ENCODE measurements at places on chromosomes 6 and 20.

- no peak for DNase-seq
Measured at GRCh38 chr20:61704661-61705060, 361.0 kb downstream of the TAF4 start.

DNA sequence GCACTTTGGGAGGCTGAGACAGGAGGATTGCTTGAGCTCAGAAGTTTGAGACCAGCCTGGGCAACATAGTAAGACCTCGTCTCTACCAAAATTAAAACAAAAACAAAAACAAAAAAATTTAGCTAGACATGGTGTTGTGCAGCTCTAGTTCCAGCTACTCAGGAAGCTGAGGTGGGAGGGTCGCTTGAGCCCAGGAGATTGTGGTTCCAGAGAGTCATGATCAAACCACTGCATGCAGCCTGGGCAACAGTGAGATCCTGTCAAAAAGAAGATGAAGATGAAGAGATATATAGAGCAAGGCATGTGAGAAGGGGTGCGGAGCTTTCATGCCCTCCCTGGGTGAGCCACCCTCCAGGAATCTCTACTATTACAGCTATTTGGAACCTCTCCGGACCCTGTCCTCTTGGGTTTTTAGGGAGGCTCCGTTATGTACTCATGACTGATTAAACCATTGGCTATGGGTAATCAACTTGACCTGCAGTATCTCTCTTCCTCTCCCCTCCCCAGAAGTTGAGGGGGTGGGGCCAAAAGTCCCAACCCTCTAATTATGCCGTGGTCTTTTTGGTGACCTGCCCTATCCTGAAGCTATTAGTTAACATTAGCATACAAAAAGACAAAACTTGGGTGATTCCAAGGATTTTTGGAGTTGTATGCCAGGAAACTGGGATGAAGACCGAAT is 9.0 kb downstream of the POLH start:
- no peak for DNase-seq

DNA sequence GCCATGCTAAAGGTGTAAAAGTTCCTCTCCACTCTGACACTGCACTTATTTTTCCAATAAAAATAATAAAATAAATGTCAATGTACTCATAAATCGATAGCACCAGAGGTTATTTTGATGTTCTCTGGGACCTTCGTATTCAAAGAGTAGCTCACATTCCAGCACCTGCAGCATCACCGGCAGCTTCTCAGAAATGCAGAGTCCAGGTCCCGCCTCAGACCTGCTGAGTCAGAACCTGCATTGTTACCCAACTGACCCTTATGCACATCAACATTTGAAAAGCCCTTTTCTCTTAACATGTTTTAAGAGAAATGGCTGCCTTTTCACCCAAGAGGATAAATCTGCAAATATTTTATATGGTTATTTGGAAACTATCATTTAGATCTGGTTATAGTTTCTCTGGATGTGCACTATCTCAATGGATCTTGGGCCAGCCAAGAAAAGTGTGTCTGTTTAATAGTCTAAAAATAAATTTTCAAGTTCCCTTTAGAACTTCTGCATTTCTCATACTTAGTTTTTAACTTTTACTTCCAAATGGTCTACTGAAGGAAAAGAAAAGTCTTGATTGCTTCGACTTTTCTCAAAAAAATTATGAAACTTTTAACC is 216.2 kb upstream of the PRDM1 start:
- DNase-seq, result no peak

GRCh38 chr6:139981066-139981624 is 606.7 kb upstream of the CITED2 start:
- no peak for DNase-seq

DNA sequence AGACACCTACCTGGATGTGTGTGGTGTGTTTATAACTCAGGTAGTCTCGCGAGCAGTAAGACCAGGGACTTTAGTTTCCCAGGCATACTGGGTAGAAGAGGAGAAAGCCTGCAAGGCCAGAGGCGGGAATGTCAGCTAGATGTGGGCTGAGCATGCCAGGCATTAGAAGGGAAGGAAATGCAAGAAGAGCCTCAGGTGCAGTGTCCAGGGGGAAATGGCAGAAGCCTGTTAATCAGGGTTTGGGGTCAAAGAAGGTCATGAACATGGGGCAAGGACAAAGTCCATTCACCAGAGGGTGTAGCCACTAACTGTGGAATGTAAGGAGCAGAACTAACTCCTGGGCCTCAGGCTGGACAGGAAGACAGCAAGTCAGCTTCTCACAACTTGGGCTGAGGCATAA is 305.0 kb downstream of the SMOC2 start:
- DNase-seq, result no peak

DNA sequence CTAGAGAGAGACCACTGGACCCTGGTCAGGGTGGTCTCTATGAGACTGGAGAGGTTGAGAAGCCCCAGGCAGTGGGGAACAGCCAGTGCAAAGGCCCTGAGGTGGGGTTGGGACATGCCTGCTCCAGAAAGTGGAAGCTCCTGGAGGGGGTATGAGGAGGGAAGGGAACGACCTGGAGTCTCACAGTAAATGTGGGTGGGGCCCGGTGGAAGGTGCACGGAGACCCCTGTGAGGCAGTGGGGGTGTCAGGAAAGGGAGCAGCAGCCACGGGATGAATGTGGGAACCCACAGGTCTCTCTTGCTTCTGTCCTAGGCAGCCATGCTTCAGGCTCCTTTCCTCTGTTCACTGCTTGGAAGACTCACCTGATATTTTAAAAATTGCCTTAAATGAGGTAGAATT is 1.3 kb upstream of the CST1 start:
- no peak for DNase-seq

DNA sequence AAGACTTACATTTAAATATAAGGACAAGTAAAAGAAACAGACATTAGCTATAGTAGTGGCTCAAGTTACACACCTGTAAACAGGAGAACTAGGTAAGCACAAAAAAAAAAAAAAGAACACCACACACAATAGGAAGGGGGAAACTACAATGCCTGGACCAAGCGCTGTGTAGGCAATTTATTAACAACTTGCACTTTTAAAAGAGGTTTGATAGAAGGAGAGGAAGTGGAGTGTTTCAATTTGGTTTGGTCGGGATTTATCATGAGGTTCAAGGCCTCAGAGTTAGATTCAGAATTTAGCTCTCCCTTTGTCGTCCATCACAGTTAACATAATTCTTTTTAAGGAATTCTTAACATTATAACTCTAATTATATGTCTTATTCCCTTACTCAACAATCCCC is 1.1 kb upstream of the USP49 start:
- no peak for DNase-seq

- DNase-seq, result no peak
Measured at GRCh38 chr6:140046016-140046632, 671.7 kb upstream of the CITED2 start.

DNA sequence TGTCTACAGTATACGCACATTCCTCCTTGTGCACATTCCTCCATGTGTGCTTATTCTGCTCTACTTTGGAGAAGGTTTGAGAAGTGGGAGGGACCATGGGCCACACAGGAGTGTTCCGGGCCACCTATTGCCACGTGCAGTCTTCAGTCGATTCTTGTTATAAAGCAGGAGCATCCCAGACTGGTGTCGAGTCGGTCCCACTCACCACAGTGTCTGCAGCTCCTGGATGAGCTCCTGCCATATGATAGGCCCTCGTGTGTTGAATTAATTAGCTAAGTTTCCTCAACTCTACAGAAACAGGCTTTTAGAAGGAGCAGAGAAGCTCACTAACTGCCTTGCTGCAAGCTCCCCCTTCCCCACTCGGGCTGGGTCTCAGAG is 22.6 kb downstream of the ENTPD6 start:
- DNase-seq, result no peak

GRCh38 chr6:15303162-15303919 is 57.5 kb downstream of the JARID2 start:
- DNase-seq, result no peak

DNA sequence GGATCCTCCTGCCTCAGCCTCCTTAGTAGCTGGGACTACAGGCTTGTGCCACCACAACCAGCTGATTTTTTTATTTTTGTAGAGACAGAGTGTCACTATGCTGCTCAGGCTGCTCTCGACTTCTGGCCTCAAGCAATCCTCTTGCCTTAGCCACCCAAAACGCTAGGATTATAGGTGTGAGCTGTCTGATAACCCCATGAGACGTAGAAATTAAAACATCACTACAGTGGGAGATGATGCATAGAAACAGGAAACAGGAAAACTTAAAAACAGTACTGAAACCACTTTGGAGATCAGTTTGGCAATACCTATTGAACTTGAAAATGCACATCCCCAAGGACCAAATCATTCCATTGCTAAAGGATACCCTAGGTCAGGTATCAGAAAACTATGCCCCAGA is 10.8 kb downstream of the SENP6 start:
- no peak for DNase-seq

DNA sequence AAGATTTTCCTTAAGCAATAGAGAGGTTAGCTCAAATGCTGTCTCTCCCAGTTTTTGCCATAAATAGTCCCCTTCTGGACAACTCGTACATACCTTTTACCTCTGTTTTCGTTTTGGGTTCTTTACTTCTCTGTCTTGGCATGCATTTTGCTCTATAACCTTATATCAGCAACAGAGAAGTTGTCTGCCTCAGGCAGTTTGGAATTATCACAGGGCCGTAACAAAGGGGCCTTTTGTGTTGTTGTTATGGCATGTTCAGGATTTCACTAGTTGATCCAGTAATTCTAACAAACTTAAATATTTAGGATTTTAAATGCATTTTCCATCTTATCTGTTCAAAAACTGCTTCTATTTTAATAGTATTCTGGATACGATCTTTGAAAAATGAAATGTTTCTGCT is 259.8 kb downstream of the CD109 start:
- no peak for DNase-seq

- no peak for DNase-seq
Measured at GRCh38 chr6:156311291-156311690, 465.9 kb upstream of the ARID1B start.

DNA sequence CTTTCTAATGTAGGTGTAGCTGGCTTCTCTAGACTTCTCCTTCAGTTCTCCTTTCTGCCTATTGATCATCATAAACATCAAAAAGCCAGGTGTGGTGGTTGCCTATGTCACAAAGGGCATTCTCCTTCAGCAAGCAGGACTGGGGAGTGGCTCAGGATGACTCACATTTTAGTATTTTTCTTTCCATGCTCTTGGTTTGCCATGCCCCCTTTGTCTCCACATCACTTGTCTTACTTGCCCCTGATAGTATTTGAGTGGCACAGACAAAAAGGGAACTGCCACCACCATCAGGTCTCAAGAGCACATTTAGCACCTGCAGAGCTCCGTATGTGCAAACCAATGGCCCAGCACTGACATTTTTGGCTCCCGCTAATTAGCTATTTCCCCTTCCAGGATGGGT is 698.8 kb downstream of the DHX35 start:
- no peak for DNase-seq

- no peak for DNase-seq
Measured at GRCh38 chr6:167550941-167551627, 226.2 kb downstream of the TTLL2 start.

DNA sequence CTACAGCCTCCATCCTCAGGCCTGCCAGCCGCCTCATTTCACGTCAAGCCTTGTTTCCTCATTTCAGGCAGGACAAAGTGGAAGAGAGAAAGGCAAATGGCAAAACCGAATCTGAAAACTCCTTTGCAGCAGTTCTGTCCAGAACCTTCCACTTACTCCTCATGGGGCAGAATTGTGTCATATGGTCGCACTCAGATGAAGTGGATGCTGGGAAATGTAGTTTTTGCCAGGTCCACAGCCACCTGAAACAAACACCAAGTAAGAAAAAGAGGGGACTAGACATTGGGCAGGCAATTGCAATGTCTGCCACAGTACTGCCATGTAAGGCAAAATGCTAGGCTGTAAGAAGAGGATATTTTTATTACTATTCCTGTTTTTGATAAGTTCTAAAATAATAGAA is 44.9 kb downstream of the ISM1 start:
- no peak for DNase-seq

- DNase-seq, result no peak
Measured at GRCh38 chr20:54115172-54115854, 44.9 kb upstream of the BCAS1 start.

- DNase-seq, result no peak
Measured at GRCh38 chr6:134170844-134171243, 118.4 kb upstream of the SLC2A12 start.

DNA sequence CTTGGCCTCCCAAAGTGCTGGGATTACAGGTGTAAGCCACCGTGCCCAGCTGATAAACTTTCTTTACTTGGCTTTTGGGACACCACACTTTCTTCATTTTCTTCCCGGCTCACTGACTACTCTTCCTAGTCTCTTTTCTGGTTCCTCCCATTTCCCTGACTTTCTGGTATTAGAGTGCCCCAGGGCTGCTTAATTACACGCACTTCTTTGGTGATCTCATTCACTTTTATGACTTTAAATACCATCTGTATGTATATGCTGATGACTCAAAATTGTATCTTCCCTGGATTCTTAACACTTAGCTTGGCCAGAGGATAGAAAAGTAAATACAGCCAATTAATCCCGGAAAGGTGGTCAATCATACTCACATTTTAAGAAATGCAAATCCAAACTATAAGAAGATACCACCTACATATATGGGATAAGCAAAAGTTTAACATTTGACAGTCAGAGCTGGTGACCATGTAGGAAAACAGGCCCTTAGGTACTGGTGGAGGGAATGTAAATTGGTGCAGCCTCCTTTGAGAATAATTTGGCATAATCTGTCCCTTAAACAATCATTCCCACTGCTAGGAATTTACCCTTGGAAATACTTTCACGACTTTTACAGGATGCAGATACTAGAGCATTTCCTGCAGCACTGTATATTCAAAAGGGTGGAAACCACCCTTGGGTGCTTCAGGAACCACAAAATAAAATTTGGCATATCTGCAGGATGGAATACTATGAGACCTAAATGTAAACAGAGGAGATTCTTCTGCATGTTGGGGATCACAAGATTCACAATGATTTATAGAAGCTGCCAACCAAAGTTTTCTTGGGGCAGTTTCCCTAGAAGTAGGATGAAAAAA is 9.4 kb upstream of the NANP start:
- no peak for DNase-seq

- no peak for DNase-seq
Measured at GRCh38 chr6:115882174-115882573, 178.5 kb downstream of the FRK start.

DNA sequence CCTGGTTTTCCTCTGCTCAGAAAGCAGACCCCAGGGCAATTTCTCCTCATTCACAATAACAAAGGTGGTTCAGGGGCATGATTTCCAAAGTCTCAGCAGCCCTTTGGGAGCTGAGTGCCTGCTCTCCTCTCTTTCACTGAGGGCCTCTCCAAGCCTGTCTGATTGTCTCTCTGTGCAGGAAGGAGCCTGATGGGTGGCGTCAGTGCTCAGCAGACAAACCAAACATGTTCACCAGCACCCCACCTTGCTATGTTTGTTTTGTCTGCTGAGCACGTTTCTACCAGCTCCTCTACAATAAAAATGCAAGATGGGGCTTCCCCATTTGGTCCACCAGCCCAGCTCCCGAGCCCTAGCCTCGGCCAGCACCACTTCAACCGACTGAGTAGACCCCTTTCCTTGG is 25.4 kb upstream of the TCP11 start:
- DNase-seq, result no peak

DNA sequence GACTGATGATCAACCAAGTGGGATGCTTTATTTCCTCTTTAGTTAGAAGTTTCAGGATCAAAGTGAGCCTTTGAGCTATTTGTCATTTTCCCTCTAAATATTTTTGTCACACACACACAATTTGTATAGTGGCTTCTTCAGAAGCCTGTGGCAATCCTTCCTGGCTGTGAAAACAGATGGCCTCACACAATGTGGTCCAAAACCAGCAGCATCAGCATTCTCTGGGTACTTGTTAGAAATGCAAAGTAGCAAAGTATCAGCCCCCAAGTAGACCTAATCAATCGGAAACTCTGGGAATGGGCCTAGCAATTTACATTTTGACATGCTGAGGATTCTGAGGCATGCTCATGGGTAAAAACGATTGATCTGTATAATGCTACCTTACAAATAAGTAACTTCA is 115.9 kb downstream of the PAX1 start:
- no peak for DNase-seq

- DNase-seq, result peak; percentile 47
Measured at GRCh38 chr20:62952373-62952967, at the start of gene SLC17A9. Gene SLC17A9 (plus strand): TSS chr20:62952709. CDS start chr20:62952831, 122 bp downstream.

All from activated gamma-delta T cell treated with anti-CD3 and anti-CD28 coated beads, Interleukin-2, amount 50 U/mL, for 16 hours (primary cell).